ENCODE measurements at places on chromosomes 3 and 15. TPM values are rescaled to one million over a fixed set of nuclear protein-coding genes. Genes with fewer than 3 reads are reported as not detected.

DNA sequence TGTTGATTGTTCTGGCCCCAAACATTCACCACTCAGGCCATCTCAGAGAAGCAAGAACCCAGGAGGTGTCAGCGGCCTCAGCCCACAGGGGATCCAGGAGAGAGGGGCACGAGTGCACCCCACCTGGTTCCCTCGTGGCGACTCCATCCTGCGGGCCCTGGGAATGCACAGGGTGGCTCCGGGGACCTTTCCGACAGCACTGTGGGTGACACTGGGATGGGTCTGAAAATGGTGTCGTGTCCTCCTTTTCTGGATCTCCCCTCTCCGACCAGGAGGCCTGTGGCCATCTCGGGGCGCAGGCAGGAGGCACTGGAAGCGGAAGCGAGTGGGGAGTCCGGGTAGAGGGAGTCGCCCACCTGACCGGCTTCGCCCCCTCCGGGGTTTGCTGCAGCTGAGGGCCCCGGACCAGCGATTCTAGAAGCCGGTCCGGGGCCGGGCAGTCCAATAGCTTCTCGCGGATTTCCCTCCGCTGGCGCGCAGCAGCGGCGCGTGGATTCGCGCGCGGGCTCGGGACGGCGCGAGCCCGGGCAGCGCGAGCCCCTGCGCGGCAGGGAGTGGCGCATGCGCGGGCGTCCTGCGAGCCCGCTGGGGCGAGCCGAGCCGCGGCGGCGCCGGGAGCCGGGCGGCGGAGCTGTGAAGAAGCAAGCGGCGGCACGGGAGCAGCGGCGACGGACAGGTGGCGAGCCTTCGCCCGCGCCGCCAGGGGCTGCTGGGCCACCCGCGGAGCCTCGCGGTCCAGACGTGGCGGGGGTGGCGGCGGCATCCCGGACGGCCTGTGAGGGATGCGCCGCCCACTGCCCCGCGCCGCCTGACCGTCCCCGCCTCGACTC, at the start of gene DOCK3:
TSS of gene DOCK3 (plus strand) at position 579 of the 830 bp plus-strand sequence. CDS start 337 bp downstream, outside the sequence.
- no peak for DNase-seq

DNA sequence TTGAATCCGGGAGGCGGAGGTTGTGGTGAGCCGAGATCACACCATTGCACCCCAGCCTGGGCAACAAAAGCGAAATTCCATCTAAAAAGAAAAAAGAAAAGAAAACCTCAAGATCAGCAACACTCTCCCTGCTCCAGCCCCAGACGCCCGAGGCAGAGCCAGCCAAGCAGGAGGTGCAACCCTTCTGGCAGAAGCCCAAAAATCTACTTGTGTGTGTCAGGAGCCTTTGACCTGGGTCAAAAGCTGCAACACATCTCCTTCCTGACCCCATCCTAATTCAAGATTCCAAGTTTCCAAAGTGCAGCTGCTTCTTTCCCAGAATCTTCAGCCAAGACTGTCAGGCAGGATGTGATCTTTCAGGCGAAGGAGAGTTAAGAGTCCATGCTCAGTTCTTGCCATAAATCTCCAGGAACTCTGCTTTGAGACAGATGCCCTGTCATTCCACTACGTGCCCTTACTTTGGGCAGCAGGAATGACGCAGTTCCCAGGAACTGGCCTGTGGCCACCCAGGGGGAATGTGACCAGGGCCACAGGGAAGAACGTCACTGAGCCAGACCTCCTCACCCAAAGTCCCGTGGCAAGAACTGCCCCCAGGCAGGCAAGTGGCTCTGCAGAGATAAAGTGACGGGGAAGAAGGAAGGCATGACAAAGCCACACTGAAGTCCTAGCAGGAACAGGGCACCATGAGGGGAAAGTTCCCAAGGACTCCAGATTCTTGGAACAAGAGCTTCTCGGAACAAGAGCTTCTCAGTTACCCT, 39.4 kb downstream of the SH3BP5 start:
- DNase-seq = peak; percentile 96

DNA sequence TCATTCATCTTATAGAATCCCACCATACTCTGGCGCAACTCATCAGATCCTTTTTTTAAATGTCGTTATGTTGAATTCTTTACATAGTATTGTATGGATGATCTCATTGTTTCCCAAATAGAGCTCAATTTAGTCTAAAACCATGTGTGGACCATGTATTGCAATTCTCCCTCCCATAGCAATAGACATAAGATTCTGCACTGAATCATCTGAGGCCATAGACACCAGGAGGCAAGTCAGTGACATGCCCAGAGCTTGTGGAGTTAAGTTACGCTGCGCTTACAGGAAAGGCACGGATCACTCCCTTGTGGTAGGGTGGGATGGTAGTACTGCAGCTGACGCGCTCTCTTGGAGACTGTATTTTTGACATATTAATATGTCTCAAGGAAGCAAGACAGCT, 211.0 kb downstream of the GABRB3 start:
- DNase-seq = no peak

DNA sequence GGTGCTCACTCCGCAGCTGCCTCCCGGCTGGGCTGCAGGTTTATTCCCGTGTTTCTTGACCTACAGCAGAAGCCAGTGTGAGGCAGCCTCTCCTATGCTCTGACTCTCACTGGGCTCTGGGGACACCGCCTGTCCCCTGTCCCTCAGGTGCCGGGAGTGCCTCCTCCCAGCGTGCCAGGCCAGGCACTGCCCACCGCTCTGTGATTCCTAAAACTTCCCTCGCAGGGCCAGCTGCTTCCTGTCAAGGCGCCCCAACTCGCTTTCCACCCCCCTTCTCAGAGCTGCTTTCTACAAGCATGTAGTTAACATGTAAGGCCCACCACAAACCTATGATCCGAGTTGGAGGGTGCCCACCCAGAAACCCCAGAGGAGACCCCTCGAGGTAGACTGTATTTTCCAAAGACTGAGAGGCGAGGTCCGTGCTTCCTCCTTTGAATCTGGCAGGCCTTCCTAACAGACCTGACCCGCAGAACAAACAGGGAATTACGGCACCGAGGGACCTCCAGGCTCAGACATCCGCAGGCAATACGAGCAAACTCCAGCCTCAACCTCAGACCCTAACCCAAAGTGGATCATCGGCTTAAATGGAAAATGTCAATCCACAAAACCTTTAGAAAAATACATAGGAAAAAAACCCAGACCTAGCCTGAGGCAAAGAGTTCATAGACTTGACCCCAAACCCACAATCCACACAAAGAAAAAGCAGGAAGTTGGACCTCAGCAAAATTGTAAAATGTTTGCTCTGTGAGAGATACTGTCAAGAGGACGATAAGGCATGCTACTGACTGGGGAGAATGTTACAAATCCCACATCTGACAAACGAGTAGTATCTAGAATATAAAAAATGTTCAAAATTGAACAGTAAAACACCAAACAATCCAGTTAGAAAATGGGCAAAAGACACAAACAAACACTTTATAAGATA, 121.3 kb upstream of the IQSEC1 start:
- no peak for DNase-seq

DNA sequence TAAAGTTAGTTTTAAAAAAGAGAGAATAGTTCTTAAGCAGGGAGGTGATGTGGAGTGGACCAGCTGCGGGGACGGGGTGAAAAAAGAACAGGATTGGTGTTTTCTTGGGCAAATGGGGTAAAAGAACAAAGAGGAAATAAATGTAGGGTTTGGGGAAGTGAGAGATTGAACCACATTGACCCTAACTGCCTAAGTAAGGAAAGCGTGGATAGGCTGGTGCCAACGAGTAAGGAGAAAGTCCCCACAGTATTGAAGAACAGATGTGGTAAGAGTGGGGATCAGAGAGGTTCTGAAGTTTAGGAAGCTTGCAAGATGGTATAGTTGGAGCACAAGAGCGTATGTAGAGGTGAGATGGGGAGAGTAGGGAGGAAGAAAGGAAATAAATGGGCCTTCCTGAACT, 17.0 kb downstream of the IREB2 start:
- no peak for DNase-seq

- DNase-seq = no peak
These were observed 2.0 kb upstream of the IL16 start for GRCh38 chr15:81194723-81195122.

DNA sequence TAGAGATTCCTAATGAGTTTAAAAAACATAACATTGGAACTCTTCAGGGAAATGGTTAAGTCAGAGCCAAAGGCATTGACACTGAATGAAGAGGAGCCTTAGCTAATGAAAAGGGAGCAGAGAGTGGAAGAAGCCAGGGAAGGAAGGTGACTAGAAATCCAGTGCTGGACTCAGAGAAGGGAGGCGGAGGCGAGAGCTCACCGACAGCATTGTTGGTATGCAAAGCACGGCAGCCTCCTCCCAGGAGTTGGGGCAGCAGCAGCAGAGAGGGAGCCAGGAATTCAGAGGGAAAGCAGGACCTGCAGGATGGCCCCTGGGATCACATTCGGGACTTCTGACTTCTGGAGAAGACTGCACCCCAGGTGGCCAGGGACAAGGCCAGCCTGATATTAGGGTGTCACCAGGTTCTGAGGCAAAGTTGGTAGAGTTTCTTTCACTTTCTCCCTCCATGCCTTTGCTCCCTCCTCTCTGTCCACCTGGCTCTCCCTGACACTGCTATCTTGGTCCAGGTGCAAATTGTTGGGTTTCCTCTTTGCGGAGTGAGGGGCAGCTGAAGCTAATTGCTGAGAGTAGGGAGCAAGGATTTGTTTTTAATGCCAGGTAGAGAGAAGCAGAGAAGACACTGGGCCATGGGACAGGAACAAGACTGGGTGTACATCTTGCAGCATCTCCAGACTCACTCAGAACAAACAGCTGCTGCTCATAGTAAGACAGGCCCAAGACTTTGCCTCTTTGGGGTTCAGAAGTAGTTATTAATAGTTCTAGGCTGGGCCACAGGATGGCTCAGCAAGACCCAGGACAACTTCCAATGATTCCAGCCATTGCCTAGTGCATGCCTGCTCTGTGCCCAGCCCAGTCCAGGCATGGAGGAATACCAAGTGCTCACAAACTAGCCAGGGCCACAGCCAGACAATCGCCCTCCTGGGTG, 157.9 kb downstream of the TLE3 start:
- no peak for DNase-seq

GRCh38 chr3:105862217-105862616, 6.6 kb downstream of the CBLB start:
- no peak for DNase-seq

- DNase-seq = no peak
These were observed 29.7 kb upstream of the LIPC start for GRCh38 chr15:58401991-58402649.

DNA sequence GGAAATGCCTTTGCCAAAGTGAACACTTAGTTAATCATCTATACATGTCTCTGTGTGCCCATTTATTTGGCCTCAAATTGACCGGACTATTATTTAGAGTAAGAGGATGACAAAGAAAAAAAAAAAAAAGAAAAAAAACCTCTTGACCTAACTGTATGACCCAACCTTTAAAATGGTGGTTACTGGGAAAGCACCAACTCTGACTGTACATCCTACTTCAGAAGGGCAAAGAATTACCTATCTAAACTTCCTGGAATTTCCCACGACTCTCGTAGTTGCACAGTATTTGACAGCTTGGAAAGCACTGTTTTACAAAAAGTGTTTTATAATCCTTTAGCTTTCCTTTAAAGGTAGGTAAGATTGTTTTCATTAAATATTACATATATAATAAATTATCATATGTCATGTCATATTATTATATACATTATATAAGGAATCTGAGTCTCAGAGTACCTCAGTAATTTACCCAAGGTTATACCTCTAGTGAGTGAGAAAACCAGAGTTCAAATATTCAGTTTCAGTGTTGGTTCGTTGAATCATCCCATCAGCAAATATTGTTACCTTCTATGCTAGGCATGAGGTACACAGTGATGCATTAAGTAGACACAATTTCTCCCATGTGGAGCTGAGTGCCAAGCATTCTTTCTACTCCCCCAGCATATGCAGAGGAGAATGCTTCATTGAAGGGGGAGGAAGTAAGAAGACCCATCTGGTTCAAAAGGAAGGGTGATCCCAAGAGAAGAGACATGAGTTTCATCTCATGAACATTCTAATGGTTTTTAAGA, 5.0 kb downstream of the BCL2A1 start:
- no peak for DNase-seq

The TRH gene
- total RNA-seq = 1.2 TPM

The ZMYND10 gene
- total RNA-seq = 0.74 TPM
